Activated CD8-positive, alpha-beta memory T cell treated with anti-CD3 and anti-CD28 coated beads for 1 hour (primary cell): ENCODE measurements at places on chromosomes 13 and 19.

DNA sequence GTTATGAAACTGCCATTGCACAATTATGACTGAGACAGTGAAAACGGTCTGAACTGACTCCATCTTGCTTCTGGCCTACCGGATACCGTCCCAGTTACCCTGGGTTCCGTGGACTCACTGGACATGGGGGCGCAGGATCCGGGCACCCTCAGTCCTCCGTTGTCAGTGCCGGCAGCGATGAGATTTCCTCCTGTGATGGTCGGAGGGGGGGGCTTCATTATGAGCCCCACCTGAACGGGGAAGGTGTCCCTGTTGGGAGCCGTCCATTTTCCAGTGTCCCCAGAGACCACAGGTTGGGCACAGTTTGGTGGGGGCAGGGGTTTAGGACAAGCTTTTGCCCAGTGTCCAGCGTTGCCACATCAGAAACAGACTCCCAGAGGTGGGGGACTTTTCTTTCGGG lies 23.4 kb downstream of the TMEM255B start:
- DNase-seq, result no peak

GRCh38 chr19:3098515-3099346 lies 4.6 kb downstream of the GNA11 start:
- no peak for DNase-seq

DNA sequence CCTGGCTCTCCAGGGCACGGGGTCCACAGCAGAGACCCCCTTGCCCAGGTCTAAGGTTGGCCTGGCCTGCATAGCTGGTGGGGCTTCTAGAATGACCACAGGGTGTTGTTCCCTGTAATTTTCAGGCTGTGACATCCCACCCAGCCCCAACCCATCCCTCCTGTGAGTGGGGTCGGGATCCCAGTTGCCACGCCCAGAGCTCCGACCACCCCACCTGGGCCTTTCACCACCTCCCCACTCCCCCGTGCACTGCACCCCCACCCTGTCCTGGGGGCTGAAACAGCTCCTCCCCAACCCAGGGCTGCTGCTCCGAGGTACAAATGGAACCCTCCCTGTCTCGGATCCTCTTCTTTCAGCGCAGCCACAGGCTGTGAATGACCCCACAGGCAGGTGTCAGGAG lies 8.4 kb upstream of the SLC7A10 start:
- no peak for DNase-seq

GRCh38 chr13:22108979-22109378 lies 438.1 kb downstream of the FGF9 start:
- DNase-seq, result no peak

GRCh38 chr13:90783273-90783672 lies 564.2 kb upstream of the MIR17HG start:
- DNase-seq, result no peak

GRCh38 chr13:44759384-44760360 lies 183.5 kb upstream of the TSC22D1 start:
- DNase-seq, result no peak

GRCh38 chr19:18496167-18496979 lies 25.5 kb downstream of the ELL start:
- peak; percentile 33 for DNase-seq

GRCh38 chr19:51116736-51117286 lies 7.9 kb upstream of the SIGLEC9 start:
- DNase-seq, result no peak

DNA sequence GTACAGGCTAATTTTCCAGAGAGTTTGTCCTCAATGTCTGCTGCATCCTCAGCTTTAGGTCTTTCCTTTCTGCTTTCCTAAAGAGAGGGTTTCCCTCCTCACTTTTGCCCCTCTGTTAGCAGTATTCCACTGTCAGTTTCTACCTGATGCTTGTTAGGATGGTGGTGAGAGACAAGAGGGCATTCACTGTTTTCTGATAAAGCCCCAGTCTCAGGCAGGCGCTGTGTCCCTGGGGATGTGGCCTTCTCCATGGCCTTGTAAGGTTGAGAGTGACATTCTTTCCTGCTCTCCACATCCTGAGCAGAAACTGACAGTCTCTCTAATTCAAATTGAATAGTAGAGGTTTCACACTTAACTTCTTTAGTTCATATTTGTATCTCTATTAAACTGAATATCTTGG lies 14.9 kb downstream of the C13orf42 start:
- no peak for DNase-seq

DNA sequence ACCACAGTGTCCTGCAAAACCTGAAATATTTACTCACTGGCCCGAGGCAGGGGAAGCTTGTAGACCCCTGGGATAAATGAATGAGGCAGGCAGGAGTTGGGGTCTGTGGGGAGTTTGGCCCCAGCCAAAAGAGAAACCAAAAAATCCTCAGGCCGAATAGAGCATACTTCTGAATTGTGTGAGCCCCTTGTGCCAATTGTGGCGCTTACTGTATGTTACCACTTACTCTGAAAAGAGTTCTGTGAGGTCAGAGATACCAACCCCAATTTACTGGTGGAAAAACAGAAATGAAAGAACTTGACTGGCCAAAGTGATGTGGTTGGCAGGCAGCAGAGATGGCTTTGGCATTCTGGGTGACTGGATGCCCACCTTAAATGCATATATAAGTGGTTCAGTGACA lies 6.9 kb downstream of the CARM1 start:
- no peak for DNase-seq

- DNase-seq, result no peak
Measured at GRCh38 chr13:54989418-54989817, 1960.8 kb downstream of the OLFM4 start.

DNA sequence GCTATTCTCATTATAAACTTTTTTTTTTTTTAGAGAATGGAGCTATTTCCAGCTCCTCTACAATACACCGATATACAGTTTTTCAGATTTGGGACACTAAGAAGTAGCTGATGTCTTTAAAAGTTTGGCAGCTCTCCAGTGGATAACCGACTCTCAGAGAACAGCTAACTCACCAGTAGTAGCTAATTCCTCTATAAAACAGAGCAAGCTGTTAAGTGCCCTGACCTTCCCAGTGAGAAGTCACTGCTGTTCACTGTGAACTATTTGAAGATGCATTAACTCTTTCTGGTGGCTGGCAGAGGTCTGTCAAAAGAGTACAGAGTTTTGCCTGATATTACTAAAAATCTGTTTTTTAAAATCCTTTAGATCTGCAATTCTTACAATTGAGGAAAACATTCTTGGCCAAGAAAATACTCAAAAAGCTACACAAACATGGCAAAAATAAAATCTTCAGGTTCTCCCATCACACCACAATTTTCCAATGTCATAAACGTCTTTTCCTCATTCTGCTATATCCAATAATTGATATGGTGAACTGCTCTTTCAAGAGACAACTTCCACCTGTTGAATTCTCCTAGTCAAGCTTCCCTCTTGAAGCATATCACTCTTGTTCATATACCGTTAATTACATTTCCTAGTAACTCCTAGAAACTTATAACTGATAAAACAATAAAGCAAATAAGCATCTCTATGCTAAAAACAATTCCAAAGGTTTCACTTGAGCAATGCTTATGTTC lies 44.2 kb downstream of the TBC1D4 start:
- DNase-seq, result no peak

- no peak for DNase-seq
Measured at GRCh38 chr13:94548382-94548781, 47.6 kb downstream of the TGDS start.

- DNase-seq, result no peak
Measured at GRCh38 chr13:94234738-94235137, 244.7 kb downstream of the DCT start.

GRCh38 chr13:23570921-23571315 lies 706 bp downstream of the TNFRSF19 start:
- no peak for DNase-seq

GRCh38 chr13:109224033-109224432 lies 562.4 kb downstream of the IRS2 start:
- no peak for DNase-seq

GRCh38 chr13:113864273-113864890 lies 506 bp upstream of the GAS6 start:
- DNase-seq, result no peak

DNA sequence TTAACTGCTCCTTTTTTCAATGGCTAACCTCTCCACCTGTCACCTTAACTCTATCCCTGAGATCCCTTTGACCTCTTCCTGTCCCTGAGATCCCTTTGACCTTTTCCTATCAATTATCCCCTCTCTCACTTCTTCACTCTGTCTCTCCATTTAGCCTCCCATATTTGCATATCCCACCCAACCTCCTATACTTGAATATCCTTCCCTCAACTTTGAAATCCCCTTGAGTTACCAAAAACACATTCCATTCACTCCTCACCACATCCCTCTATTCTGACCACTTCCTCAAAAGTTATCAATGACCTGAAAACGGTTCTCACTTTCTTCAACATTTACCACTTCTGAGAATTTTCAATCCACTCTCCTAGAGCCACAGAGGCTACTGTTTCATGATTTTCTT lies 3.0 kb downstream of the MYCBP2 start:
- DNase-seq, result no peak

GRCh38 chr13:112062571-112063570 lies 4.1 kb upstream of the SOX1 start:
- DNase-seq, result no peak

DNA sequence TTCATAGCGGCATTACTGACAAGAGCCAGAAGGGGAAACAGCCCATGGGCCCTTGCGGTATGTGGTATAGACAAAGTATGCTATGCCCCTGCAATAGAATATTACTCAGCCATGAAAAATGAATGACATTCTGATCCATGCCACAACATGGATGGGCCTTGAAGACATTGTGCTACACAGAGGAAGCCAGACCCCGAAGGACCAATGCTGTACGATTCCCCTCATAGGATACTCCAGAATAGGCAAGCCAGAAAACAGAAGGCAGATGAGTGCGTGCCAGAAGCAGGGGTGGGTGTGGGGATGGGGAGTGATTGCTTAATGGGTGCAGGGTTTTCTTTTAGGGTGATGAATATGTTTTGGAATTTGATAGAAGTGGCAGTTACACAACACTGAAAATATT lies 342.0 kb downstream of the TEX29 start:
- no peak for DNase-seq

- no peak for DNase-seq
Measured at GRCh38 chr13:59696271-59696670, 467.5 kb downstream of the DIAPH3 start.

- no peak for DNase-seq
Measured at GRCh38 chr13:72198042-72198441, 331.0 kb upstream of the DACH1 start.

DNA sequence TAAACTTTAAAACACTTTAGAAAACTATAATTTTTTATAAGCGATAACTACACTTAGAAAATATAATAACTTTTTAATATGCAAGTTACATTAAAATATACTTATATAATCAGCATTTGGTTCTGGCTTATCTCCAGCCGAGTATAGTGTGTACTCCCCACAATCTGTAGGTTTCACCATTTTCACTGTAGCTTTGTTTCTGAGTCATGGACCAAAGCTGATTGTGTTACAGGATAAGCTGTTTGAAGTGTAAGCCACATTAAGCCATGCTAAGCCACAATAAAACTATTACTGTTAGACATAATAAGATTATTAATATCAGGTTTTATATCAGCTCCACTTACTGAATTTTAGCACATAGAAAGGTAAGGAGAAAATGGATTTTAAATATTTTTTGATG lies 43.8 kb downstream of the CCDC122 start:
- no peak for DNase-seq

DNA sequence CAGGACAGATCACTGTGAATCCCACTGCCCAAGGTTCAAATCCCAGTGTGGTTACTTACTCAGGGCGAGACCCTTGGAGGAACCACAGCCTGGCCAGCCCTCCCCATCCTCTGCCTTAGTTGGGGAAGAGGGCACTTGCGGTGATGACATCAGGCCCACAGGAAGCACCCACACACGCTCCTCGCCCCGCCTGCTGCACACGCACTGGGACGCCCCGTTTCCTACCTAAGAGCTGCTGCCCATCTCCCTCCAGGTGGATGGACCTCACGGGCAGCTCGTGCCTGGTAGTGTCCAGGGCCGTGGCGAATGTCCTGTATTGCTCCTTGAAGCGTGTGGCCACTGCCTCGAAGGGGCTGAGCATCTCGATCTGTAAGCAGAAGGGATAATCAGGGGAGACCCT lies 19.6 kb downstream of the HAUS8 start:
- no peak for DNase-seq

DNA sequence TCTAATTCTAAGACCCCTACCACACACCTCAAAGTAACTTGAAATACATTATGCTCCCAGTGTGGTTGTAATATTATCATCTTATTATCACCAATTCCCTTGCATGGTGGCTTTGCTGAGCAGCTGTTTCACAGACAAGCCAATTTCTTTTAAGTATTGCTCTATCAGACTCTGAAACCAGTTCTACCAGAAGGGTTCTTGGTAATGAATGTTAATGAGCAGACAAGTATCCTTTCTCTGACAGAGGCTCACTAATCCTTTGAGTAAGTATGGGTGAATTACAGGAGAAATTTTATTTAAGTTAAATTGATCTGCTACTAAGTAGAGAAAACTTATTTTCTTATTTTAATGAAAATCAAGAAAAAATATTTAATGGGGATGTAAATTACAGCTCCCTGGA lies 326.0 kb downstream of the GPC6 start:
- DNase-seq, result no peak

- no peak for DNase-seq
Measured at GRCh38 chr19:7734220-7735203, 2.6 kb upstream of the CLEC4G start.

DNA sequence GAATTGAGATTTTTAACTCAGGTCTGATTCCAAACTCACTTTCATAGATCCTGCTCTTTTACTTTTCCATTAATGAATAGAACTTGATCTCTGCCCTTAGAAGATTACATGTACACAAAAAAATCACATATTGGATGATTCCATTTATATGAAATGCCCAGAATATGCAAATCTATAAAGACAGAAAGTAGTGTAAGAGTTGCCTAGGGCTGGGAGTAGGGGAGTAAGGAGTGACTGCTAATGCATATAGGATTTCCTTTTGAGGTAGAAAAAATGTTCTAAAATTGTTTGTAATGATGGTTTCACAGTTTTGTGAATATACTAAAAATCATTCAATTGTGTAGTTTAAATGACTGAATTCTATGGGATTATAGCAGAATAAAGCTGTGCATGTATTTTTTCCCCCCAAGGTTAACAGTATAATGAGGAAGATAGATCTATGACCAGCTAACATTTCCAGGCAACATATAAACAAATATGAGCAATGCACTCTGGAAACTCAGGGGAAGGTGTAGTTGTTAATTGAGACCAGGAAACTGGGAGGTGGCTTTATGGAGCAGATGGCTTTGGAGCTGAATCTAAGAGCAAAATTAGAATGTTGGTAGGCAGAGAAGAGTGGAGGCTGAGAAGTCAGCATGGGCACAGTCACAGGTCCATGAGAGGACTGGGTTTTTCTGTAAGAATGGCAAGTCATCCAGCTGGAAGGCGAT lies 41.4 kb downstream of the LACC1 start:
- DNase-seq, result no peak

DNA sequence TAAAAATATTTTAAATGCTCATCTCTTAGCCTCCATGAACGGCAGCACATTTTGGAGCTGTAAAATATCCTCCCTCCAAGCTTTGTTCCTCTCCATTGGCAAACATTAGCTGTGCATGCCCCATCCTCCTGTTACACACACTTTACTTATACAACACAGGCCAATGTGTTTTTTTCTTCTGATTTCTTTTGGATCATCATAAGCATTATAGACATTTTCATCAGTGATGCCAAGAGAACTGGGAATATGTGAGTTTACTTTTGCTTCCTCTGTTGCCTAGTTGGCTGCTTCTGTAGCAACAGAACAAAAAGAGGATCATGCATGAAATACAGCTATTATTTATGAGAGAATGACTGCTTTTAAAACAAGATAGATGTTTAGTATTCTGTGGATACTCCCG lies 142.6 kb downstream of the PCDH9 start:
- no peak for DNase-seq
